ENCODE measurements at places on chromosomes 7 and 10. TPM values are rescaled to one million over a fixed set of nuclear protein-coding genes. Genes with fewer than 3 reads are reported as not detected.

DNA sequence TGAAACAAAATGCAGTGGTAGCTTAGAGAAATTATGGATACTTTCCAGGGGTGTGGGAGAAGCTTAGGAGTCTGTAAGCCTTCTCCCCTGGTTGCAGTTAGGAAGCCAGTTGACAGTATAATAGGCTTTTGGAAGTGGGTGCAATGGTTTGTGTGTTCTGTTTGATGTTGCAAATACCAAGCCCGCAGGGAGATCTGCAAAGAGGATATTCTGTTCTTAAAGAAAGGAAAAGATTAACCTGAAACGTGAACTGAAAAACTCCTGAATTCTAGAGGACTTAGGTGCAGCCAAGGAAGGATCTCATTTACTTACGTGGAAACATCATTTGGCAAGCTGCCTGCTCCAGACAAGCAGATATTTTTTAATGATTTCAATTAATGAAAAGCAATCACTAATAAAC, 496.6 kb downstream of the AUTS2 start:
- DNase-seq = no peak

DNA sequence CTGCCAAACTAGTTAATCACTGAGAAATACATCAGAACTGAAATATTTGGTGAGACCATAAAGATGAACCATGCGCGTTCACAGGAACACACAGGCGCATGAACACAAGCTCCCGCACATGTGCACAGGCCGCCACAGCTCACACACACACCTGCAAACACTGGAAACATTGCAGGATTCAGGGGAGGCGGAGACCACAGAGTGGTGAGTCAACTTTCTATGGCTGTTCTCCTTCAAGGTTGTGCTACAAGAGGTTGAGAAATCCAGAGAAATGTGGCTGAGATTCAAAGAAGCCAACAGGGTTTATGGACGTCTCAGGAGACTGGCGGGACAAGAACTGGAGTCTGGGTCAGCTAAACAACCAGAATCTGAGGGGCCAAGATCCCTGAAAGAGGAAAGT, 17.8 kb downstream of the ESYT2 start:
- no peak for DNase-seq

- DNase-seq = no peak
These were observed 136.5 kb downstream of the CNNM2 start for GRCh38 chr10:103054621-103055020.

GRCh38 chr10:58588673-58589265, 76.1 kb downstream of the BICC1 start:
- DNase-seq = no peak

GRCh38 chr10:113153493-113154102, 203.6 kb downstream of the TCF7L2 start:
- no peak for DNase-seq

DNA sequence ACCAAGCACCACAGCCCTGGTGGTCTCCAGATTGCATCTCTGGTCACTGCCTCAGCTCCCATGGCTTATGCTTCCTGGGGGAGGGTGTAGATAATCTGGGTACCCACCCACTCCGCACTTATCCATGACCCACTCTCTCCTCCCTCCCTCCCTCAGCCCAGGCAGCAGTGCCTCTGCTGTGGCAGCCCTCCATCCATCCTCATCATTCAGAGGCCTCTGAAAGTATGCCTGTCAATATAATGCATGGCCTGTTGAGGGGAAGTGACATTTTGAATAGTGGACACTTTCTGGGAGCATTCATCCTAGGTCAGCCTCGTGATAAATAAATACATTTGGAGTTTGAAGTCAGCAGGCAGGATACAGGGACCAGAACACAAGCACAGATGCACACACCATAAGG, 23.2 kb downstream of the ZNF503 start:
- no peak for DNase-seq

DNA sequence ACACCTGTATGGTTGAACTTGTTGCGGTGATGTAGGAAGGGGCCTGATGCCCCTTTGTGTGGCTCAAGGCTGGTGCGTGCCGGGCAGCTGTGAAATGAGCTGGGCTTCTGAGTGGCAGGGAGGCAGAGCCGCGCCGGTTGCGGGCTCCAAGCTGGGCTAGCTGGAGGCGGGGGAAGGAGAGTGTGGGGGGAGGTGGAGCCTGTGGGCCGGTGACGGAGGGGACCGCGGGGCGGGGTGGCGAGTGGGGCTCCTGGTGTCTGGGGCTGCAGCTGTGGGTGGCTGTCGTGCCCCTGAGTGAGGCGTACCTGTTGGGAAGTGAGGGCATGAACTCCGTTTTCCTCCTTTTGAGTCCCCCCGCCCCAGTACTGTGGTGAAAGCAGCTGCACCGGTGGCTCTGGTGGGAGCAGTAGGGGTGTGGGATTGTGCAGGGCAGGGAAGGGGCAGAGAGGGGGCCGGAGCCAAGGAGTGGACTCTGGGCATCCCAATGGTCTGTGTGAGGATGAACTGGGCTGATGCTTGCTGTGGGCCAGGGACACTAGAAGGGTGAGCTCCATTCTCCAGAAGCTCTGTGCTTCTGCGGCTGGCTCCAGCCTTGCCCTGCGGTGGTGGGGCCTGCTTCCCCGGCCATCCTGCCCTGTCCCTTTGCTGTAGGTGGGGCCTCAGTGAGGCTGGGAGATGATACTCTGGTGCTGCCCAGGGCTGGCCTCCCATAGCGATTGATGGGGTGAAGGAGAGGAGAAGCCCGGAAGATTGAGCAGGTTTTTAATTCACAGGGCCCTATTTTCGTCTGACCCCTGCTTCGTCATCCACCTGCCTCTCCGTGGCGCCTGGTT, 41.7 kb downstream of the INPP5A start:
- no peak for DNase-seq

DNA sequence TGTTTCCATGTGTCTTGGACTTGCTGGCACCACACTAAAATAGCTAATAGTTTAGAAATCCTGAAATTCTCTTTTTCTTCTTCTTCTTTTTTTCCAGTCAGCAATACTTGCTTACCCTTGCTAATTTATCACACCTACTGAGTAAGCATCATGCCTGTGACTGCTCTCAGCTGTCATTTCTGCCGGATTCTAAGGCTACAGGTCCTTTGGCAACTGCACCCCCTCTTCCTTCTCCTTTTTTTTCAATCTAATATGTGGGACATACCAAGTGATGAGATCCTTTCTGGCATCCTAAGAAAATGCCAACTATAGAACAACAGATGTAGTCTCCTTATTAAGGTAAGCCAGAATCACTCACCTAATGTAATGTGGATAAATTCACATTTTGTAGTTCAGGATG, 444.7 kb downstream of the MAGI2 start:
- DNase-seq = no peak

DNA sequence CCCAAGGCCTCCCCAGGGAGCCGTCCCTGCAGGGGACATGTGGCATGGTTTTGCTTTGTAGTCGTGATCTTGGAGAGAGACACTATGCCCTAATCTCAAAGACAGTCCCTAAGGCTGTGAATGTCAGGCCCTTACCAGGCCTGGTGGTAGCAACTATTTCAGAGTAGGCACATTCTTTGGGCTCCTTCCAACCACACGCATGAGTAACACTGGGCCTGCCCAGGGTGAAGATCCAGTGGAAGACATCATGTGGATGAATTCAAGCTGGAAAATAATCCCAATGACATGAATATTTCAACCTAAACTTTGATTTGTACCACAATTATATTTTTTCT, 39.5 kb upstream of the INSIG1 start:
- DNase-seq = no peak

DNA sequence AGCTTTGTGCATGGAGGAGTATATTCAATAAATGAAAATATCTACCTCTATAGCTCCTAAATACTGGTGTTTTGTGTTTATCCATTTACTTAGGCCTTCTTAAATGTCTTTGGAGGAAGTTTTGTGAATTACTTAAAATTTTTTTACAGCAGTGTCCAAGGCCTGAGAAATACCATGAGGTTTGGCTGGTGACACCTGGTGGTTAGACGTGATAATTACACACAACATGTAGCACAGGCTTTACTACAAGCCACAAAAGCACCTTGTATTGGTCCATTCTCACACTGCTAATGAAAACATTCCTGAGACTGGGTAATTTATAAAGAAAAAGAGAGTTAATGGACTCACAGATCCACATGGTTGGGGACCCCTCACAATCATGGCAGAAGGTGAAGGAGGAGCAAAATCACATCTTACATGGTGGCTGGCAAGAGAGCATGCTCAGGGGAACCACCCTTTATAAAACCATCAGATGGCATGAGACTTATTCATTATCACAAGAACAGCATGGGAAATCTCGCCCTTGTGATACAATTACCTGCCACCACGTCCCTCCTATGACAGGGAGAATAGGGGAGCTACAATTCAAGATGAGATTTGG, 20.6 kb downstream of the HYAL4 start:
- no peak for DNase-seq

GRCh38 chr10:128277267-128277840, 151.1 kb upstream of the MKI67 start:
- no peak for DNase-seq

- DNase-seq = no peak
These were observed 244.1 kb upstream of the SEMA3C start for GRCh38 chr7:81162771-81163525.

DNA sequence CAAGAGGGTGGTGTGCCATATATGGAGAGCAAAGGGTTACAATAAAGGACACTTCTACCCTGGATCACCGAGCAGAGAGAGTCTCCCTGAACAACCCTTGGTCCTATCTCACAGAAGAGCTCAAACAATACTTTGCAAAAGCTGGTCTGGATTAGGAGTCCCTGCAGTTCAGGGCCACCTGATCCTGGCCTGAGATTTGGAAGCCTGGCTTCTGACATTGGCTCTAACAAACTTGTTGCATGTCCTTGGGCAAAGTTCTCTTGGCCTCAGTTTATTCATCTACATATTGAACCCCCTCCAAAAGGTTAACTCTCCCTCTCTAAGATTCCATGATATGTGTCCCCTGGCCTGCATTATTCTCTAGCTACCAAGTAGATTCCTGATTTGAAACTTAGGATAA, 1.7 kb downstream of the RBP4 start:
- no peak for DNase-seq

DNA sequence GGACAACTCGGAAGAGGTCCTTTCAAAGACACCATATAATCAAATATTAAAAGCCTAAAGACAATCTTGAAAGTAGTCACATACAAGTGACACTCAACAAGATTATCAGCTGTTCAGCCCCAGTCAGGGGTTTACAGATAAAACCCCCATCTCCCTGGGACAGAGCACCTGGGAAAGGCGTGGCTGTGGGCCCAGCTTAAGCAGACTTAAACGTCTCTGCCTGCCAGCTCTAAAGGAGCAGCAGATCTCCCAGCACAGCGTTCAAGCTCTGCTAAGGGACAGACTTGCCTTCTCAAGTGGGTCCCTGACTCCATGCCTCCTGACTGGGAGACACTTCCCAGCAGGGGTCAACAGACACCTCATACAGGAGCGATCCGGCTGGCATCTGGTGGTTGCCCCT, 18.0 kb downstream of the CDCA7L start:
- DNase-seq = no peak

GRCh38 chr7:28921822-28922221, 36.3 kb downstream of the TRIL start:
- DNase-seq = no peak

DNA sequence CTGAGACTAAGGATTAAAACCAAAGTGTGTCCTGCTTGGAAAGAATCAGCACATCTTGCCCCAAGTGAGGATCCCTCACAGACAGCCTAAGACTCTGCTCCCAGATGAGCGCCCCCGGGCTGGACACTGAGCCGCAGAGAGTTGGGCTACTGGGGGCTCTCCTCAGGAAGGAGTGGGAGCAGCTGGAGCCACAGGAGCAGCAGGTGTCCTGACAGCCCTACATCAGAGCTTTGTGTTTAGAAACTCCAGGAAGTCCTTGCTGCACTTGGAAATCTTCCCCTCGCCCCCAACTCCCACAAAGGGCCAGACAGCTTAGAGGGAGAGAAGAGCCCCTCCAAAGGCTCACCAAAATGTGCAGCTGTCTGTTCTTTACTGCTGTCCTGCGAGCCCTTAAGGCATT, 172.2 kb downstream of the HERPUD2 start:
- DNase-seq = no peak

DNA sequence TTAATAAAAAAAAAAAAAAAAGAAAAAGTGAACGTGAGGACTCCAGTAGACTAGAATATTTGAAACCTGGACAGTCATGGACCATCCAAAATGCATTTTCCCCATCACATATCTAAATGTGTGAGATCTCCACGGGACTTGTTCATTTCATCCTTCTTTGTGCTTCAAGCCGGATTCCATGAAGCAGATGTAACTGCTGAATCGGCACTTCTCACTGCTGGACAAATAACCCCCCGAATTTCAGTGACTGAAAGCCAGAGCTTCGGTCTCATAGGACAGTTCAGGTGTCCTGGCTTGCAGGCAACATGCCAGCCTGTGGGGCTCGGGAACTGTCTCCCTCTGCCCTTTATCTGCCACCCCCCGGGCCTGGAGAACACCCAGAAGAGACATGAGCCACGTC, 33.3 kb downstream of the RNF32 start:
- DNase-seq = no peak

DNA sequence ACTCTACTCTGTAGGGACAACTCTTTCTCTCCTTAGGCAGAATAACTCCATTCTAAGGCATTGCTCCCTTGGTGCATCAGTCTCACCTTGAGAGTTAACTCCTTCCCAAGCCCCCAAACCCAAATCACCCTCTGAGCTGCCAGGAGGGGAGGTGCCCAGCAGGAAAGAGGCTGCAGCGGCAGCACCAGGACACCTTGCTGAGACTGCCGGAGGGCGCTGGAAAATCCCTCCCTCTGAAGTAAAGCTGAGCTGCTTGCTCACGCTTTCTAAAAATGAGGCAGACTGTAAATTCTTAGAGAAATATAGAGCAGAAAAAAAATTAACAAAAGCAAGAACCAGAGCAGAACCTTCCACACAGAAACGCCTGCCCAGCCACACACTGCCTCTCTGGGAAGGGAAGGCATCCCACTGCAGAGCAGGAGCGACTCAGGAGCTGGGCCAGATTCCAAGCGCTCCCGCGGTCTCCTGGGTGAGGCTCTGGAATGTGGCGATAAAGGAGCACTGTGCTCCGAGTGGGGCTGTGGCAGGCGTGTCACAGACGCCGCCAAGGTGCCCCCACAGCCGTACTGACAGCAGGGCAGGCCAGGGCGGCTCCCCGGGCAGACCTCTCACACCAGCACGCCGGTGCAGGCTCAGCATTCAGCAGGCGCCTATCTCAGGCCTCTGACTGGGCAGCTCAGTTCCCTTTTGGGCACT, 202.1 kb downstream of the TNS3 start:
- no peak for DNase-seq

- DNase-seq = no peak
These were observed 95.9 kb upstream of the UNC5B start for GRCh38 chr10:71116426-71116825.

GRCh38 chr7:155590215-155591018, 44.1 kb upstream of the CNPY1 start:
- DNase-seq = no peak

- DNase-seq = no peak
These were observed 1.6 kb downstream of the AKAP9 start for GRCh38 chr7:91942312-91942711.

GRCh38 chr7:37488163-37488764, 39.6 kb upstream of the ELMO1 start:
- no peak for DNase-seq

The TSPAN13 gene
- total RNA-seq = 20.6 TPM

The OR2A42 gene
- total RNA-seq = not detected

The GIMAP4 gene
- 15.6 TPM for total RNA-seq

The CALHM2 gene
- 3.7 TPM for total RNA-seq

The PVRIG gene
- 0.59 TPM for total RNA-seq

The CCDC6 gene
- 14.3 TPM for total RNA-seq

The NEUROG3 gene
- not detected for total RNA-seq

The HMX3 gene
- not detected for total RNA-seq

The UPK3B gene
- total RNA-seq = 0.33 TPM

The COL1A2 gene
- total RNA-seq = 35.0 TPM

The CYP2C18 gene
- 0.93 TPM for total RNA-seq

The ARHGAP12 gene
- 15.2 TPM for total RNA-seq

The AKR1C1 gene
- total RNA-seq = 131 TPM

The UBE2H gene
- 84.2 TPM for total RNA-seq

The NXPH1 gene
- not detected for total RNA-seq
